Activated effector memory CD4-positive, alpha-beta T cell treated with anti-CD3 and anti-CD28 coated beads, Interleukin-2, amount 50 U/mL, for 16 hours (primary cell): ENCODE measurements at places on chromosomes 1 and 21.

GRCh38 chr1:53350853-53351767, 23.2 kb upstream of the LRP8 start:
- DNase-seq, result peak; percentile 41

- no peak for DNase-seq
These were observed 266.7 kb downstream of the LMO4 start for GRCh38 chr1:87595384-87595781.

- DNase-seq, result no peak
These were observed 940 bp upstream of the PRKCZ start for GRCh38 chr1:2049225-2049717.

DNA sequence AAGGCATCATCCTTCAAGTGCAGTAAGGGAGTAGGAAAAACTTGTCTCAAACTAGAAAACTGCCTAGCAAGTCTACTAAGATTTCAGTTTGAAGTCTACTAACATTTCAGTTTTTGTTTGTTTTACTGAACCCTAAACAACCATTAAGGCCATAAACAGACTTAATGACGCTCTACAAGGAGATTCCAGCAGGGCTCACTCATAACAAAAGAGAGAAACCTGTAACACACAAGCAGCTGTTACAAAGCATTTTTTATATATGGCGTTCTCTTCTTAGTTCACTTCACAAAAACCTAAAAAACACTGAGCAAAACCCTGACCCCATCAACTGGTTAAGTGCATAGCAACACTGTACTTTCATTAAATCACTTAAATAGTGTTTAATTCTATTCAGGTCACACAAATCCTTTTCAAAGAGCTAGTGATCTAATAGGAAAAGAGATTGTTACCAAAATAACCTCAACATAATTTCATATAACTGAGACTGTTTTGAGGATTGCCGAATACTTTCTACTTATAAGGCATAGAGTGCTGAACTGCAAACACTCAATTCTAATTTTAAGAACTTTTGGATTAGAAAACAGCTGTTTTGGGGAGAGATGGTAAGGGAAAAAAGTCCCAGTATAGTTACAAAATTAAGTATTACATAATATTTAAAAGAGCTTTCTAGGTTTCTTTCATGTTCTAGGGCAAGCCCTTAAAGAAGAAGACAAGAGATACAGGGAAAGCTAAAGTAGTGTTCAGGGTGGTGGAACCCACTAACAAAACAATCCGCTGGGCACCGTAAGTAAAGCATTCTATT, 1.4 kb downstream of the B3GALNT2 start:
- DNase-seq, result no peak
